ENCODE measurements at places on chromosomes 2 and 18. TPM values are rescaled to one million over a fixed set of nuclear protein-coding genes. Genes with fewer than 3 reads are reported as not detected.

HADHB gene
- 78.9 TPM for total RNA-seq

RAB17 gene
- total RNA-seq: not detected

RPRD1A gene
- total RNA-seq: 24.8 TPM

ABCB11 gene
- total RNA-seq: not detected

SOWAHC gene
- 0.31 TPM for total RNA-seq

CXCR1 gene
- not detected for total RNA-seq

DNA sequence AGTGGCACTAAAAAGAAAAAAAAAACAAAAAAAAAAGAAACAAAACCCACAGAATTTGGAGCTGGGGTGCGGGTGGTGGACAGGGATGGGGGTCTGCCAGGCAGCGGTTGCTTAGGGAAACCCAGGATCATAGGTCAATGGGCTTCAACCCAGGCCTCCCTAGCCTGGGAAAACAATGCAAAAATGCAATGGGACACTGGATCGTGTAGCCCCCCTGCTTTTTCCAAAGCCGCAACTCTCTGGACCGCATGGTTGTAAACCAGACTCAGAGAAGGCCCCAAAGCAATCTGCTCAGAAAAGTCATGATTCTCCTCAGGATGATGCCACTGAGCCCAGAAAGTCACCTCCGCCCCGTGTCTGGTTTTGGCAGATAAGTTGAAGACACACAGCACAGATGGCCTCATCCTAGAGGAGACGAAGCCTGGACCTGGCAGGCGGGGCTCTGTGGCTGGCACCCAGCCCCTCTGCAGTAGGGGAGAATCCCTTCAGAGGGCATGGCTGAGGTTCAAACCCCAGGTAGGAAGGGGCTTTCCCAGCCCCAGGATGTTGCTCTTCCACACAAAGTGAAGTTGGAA lies 5.1 kb downstream of the DLX2 start:
- no peak overlapping the region for H3K27ac ChIP-seq
- peaks cover 69% of the 10 kb centered on the region for H3K27me3 ChIP-seq
- no peak overlapping the region for H3K4me3 ChIP-seq
- no peak for DNase-seq
- peaks cover 6% of the 10 kb centered on the region for H3K36me3 ChIP-seq

DNA sequence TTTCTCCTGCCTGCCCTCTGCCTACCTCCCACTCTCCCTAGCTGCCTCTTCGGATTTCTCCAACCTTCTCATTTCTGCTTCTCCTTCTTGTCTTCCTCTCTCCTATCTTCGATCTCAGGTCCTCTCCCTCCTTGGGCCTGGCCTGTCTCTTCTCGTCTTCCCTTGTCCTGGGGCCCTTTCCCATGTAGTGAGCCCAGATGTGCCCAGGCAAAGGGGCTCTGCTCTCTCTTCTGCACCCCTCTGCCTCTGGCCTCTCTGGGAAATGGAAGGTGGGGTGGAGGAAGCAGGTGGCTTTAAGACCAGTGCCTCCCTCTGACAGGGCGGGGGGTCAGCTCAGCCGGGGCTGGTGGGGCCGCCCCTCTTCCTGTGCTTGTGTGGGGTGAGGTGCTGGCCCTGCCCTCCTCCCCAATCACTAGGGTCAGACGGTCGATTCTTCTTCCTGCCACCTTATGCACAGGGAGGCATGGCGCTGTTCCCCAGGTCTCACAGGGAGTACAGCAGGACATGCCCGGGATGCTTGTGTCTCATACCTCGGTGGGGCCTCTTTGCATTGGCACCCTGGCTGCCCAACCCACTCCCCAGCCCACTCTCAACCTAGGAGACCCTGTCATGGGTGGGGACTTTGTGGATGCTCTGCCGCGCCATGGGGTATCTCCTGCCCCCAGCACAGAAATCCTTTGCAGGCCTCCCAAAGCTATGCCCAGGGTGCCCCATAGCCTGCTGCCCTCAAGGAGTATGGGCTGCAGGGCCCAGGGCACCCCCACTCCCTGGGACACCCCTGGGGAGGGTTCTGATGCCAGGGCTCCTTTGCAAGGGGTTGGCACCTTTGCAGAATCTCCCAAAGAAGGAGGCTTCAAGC lies 213.8 kb upstream of the HAAO start:
- no peak overlapping the region for H3K27ac ChIP-seq
- H3K4me3 ChIP-seq: no peak overlapping the region
- no peaks in the 10 kb centered on the region for H3K36me3 ChIP-seq
- peaks cover 3% of the 10 kb centered on the region for H3K27me3 ChIP-seq
- H3K4me1 ChIP-seq: no peaks in the 10 kb centered on the region

- no peak overlapping the region for H3K4me3 ChIP-seq
- no peaks in the 10 kb centered on the region for H3K36me3 ChIP-seq
- H3K27me3 ChIP-seq: peaks cover 14% of the 10 kb centered on the region
- no peaks in the 10 kb centered on the region for H3K4me1 ChIP-seq
- no peak for DNase-seq
Observed at GRCh38 chr2:118333664-118334063, 245.4 kb downstream of the INSIG2 start.

DNA sequence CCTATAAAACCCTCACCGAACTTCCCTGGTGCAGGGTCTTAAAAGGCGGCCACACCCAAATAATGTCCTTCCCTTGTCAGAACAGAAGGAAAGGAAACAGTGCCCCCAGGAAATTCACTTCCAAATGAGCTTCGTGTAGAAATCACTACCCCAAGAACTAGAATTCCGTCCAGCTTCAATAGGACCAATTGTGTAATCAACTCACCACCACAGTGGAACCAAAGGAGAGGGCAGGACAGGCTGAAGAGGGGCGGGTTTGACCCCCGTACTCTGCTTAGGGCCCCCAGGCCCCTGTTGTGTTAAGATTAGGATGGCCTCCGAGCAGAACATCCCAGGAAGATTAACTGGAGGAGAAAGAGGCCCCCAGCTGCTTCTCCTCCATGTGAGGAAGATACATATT lies 24.1 kb downstream of the GPR35 start:
- H3K36me3 ChIP-seq: no peaks in the 10 kb centered on the region
- no peak for DNase-seq
- H3K27ac ChIP-seq: no peak overlapping the region

DNA sequence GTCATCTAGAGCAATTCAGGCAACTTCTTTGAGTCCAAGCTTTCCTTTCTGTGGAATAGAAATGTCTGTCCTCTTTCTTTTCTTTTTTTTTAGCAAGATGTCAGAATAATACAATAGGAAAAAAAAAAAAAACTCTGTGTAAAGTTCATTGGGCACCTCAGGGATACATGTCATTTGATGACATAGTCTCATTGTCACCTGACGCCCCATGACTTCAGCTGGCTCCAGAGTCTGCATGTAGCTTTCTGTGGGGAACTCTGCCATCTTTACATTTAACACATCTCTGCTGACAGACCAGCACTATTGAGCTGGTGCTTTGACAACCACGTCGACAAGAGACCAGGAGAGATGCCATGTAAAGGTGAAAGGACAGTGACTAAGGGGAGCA lies 172.5 kb upstream of the KLF7 start:
- H3K27ac ChIP-seq: peak overlapping the region; percentile 84
- no peak for DNase-seq
- peaks cover 53% of the 10 kb centered on the region for H3K4me1 ChIP-seq
- H3K36me3 ChIP-seq: no peaks in the 10 kb centered on the region
- peak overlapping the region; percentile 31 for H3K4me3 ChIP-seq

DNA sequence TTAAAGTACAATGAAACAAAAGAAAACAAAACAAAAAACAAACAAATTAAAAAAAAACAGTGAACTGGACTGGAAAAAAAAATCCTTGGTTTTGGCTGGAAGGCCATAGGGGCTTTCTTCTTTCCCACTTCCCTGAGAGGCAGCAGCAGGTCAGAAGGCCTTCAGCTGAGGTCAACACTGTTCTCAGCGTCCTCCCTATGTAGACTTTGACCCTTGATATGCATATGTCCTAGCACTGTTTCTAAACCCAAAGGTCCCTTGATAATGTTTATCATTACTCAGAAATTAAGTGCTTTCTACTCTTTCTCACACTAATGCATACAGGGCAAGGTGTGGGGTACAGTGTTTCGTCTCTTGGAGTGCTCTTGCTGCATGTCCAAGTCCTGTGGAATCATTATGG lies 75.6 kb upstream of the WDSUB1 start:
- no peak overlapping the region for H3K27ac ChIP-seq
- H3K4me3 ChIP-seq: no peak overlapping the region
- H3K27me3 ChIP-seq: peaks cover 3% of the 10 kb centered on the region
- DNase-seq: no peak
- H3K36me3 ChIP-seq: no peaks in the 10 kb centered on the region
- no peaks in the 10 kb centered on the region for H3K4me1 ChIP-seq

DNA sequence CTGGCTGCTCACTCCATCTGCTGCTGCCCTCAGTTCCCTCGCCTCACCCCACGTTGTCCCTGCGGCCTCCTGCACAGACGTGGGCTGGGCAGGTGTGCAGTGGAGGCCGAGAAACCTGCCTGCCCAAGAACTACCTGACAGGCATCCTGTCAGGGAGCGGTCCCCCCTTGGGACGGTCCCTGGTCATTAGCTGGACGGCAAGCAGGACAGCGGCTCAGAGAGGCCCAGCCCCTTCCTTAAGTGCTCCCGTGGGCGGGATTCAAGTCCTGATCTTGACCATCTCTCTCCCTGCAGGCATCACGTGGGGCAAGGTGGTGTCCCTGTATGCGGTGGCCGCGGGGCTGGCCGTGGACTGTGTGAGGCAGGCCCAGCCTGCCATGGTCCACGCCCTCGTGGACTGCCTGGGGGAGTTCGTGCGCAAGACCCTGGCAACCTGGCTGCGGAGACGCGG lies 11.3 kb downstream of the BOK start:
- no peaks in the 10 kb centered on the region for H3K27me3 ChIP-seq
- no peak overlapping the region for H3K27ac ChIP-seq
- no peaks in the 10 kb centered on the region for H3K4me1 ChIP-seq

DNA sequence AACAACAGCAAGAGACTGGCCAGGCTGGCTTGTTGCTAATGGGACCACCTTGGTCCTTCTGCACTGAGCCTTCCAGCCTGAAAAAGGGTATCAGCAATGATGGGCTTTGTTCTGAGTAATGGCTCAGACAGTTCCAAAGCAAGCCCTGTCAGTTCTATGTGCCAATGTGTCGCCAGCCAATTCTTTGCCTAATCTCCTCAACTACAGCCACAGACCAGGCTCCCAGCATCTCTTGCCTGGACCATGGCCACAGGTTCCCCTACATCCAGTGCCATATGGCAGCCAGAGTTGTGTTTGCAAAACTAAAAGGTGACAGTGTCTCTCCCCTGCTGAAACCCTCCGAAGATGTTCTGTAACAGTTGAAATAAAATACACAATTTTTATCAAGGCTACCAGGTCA lies 61.5 kb upstream of the TMEM177 start:
- H3K36me3 ChIP-seq: no peaks in the 10 kb centered on the region
- H3K4me1 ChIP-seq: no peaks in the 10 kb centered on the region
- no peak overlapping the region for H3K27ac ChIP-seq
- no peak for DNase-seq

GRCh38 chr18:70228536-70228935 lies 23.0 kb upstream of the RTTN start:
- H3K4me3 ChIP-seq: no peak overlapping the region
- no peak for DNase-seq
- no peak overlapping the region for H3K27ac ChIP-seq
